ENCODE measurements at places on chromosomes 13 and 19.

GRCh38 chr13:107242138-107242537 lies 674.2 kb upstream of the ARGLU1 start:
- no peak for DNase-seq

DNA sequence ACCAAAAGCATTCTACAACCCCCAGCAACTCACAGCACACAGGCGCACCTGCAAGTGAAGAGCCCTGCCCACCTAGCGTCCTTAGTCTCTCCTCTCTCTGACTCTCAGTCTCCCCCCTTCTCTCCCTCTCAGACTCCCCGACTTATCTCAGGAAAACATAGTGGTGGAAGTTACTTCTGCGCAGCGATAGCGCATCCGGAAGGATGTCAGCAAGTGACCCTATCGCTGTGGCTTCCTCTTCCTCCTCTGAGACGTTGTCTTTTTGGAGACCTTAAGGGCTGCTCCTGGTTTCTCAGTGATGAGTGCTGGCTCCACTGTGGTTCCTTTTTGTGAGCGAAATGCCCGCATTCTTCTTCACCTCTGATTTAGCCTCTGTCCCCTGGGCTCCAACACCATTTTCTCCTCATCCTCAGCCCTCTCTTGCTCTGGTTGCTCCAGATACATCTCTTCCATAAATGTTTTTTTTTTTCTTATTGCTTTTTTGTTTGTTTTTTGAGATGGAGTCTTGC lies 1.4 kb upstream of the YIF1B start:
- DNase-seq, result no peak

DNA sequence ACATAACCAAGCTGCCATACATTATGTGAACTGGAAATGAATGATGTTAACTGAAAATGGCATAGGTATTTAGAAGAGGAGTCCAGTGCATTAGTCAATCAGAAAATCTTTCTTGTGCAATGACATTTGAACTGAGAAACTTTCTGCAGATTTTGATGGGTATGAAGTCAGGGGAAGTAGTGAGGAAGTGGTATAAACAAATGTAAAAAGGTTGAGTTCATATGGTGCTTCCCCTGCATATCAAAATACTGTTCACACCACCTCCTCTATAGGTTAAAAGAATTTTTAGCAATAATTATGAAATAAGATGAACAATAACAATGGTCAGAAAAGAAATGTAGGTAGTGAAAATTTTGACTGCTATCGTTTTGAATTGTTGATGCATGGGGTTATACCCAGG lies 800.0 kb downstream of the SLITRK6 start:
- no peak for DNase-seq

GRCh38 chr13:36432106-36432544 lies at the start of gene CCNA1:
TSS of gene CCNA1 (plus strand) at chr13:36432495. CDS start at chr13:36433057, 562 bp downstream.
- no peak for DNase-seq

- no peak for DNase-seq
Measured at GRCh38 chr13:42266473-42266872, 5.5 kb upstream of the AKAP11 start.

DNA sequence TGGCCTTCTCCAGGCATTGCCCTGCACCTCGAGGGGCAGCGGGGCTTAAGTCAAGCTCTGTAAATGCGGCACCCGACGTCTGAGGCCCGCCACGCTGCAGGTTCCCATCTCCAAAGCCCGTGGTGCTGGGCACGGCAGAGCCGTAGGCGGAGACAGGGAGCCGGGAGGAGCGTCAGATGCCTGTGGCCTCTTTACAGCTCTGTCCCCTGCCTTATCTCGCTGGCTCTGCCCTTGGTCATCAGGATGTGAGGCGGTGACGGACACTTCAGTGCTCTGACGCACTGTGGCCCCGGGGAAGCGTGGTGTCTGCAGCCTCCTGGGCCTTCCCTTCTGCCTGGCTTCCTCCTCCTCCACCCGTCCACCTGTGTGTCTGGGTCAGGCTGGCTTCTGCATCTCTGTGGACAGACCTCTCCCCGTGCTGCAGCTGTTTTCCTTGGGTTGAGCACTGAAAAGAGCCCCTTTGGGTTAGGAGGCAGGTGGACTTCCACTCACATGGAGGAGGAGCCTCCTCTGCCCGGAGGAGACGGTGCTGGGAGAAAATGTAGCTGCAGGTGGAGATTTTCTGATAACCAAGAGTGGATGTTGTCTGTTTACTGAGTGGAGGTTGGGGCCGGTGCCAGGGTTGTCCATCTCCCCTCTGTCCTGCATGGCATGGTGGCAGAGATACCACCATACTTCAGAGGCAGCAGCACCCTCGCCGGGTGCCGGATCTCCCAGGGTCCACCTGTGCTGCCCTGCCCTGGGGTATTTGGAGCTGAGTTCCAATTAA lies 14.6 kb downstream of the MCF2L start:
- no peak for DNase-seq

- DNase-seq, result no peak
Measured at GRCh38 chr13:46569456-46569855, 16.5 kb downstream of the LRCH1 start.

GRCh38 chr13:51862957-51863356 lies 1.2 kb downstream of the CCDC70 start:
- DNase-seq, result no peak

DNA sequence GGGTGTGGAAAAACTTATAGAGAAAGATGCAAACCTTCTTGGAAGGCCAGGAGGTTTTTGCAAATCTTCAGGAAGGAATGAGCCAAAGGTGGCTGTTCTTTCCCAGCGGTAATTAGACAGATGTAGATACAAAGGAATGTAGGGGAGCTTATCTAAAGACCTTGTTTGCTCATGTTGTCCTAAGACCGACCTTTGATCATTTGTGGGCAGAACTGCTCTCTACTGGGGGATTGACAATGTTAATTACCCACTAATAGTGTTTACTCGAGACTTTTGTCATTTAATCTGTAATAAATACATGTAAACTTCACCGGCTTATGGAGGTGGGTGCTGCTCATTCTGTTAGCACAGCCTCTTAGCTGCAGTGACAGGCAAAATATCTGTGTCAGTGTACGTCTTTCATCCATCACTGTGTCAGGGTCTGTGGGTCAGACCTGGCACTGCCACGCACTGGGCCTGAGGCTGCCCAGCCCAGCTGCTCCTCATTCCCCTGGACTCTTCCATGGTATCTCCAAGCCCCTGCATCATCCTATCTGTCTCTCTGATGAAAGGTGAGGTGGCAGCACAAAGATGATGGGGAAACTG lies 68.3 kb downstream of the ZNF431 start:
- DNase-seq, result no peak

All from hypothalamus (tissue), 51 donors.